ENCODE measurements at places on chromosomes 7 and 10. TPM values are rescaled to one million over a fixed set of nuclear protein-coding genes. Genes with fewer than 3 reads are reported as not detected.

- no peak for DNase-seq
These were observed 54.8 kb upstream of the BTRC start for GRCh38 chr10:101299211-101299610.

DNA sequence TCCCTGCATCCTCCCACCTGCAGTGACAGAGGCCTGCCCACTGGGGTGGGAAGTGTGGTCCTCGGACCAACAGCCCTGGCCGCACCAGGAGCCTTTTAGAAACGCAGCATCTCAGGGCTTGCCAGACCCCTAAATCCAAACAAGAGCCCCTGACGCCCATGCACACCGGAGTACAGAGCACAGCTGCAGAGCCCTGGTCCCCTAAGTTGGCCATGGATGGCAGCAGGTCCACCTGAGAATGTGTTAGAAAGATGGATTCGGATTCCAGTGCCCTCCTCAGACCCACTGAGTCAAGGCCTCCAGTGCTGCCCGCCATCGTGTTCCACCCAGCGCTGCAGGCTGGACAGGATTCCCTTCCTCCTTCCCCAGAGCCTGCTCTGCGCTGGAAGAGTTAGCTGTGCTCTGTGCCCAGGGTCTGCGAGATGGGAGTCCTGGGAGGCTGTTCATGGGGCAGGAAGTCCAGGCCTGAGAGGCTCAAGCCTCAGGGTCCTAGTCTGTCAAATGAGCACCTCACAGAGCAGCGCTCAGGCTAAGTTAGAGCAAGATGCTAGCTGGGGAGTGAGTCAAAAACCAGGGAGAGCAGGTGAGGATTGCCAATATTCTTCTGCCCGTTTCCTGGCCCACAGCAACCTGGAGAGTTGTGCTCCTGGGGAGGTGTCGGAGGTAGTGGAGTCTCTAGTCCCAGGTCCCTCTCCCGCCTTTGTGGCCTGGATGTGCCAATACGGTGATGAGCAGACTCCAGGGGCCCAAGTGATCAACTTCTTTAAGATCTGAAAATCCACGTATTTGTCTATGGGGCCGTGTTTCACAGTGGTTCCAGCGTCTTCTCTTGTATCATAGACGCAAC, 95.9 kb upstream of the GPR26 start:
- no peak for DNase-seq

- peak; percentile 57 for DNase-seq
These were observed 4.1 kb downstream of the FXYD4 start for GRCh38 chr10:43375401-43376020.

MNX1 gene
- not detected for total RNA-seq

DNA sequence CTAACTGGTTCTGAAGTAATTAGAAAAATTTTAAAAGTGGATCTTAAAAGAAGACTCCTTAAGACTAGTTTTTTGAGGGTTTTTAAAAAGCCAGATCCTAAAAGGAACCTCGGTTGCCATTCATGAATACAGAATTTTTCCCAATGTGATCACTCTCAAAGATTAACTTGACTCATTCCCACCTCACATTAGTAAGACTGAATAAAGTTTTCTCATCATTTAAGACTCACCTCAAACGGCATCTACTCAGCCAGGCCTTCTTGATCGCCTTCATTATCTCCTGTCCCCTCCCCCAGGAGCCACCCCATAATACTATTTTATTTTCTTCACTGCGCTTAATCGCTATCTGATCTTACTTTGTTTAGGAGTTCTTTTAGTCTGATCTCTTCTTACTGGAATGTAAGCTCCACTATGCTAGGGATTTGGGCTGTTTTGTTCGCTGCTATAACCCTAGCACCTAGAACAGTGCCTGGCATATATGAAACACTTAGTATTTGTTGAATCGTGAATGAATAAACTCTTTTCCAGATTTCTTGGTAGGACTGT, 55.9 kb upstream of the PCGF5 start:
- DNase-seq: no peak

- DNase-seq: no peak
These were observed 70.7 kb downstream of the MACC1 start for GRCh38 chr7:20146451-20146850.

GRCh38 chr10:89062861-89063260, 72.3 kb downstream of the FAS start:
- DNase-seq: no peak

CNTNAP2 gene
- total RNA-seq: 0.21 TPM

DNA sequence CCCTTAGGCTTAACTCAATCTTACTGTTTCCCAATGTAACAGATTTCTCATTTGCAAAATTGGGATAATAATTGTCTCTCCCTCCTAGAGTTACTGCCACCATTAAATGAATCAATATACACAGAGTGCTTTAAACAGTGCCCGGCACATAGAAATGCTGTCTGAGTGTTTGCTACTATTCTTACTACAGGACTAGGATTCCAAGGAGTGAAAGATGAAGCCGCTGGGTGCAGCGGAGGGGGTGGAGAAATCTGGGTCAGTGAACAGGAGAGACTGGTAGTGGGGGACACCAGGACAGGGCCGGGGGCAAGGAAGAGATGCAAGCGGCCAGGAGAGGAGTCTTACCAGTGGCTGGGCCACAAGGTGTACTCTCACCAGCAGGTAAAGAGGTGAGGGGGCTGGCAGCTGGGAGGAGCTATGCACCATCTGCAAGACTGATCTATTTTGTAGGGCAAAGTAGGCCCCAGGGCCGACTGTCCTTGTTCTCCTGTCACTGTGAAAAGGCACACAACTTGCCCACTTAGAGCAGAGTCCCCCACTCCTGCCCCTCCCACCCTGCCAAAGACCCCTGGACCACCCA, 18.5 kb upstream of the PRRT4 start:
- DNase-seq: no peak

DNA sequence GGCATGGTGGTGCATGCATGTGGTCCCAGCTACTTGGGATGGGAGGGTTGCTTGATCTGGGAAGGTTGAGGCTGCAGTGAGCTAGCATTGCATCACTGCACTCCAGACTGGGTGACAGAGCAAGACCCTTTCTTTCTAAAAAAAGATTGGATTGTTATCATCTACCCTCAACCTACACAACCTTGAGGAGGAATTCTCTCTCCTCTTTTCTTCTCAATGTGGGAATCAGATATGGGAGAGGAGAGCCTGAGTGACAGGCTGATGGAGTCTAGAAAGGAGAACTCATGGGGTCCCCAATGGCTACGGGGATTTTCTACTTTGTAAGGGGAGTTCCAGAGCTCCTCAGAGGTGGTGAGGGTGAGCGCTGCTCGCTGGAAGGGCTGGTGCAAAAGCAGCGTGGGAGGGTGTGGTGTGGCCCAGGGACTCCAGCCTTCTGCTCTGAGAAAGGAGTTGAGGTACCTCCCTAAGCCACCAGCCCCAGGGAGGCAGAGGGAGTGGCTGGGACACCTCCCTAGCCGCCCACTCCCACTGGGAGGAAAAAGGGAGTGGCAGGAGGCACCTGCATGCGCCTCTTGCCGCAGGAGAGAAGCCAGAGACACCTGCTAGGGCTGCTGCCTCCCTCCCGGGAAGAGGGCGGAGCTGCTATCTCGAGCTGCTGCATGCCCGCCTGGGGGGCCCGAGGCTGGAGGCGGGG, 48.4 kb downstream of the GATA3 start:
- DNase-seq: no peak

DNA sequence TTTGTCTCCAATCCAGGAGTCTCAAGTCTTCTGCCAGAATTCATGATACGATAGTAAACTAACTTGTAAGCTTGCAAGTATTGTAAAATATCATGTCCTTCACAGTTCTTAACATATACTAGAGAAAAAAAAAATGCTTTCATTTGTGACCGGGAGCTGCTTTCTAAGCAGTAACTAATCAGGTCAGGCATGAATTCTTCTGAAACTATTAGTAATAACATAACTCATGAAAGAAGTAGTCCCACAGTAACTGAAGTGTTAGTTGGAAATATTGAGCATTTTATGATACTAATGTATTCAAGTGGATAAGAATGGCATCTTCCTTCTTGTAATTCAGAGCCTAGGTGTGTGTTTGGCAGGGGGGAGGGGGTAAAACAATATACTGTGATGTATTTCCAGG, 665.6 kb downstream of the DNAJB9 start:
- DNase-seq: no peak

HOXA11 gene
- 16.6 TPM for total RNA-seq

DNA sequence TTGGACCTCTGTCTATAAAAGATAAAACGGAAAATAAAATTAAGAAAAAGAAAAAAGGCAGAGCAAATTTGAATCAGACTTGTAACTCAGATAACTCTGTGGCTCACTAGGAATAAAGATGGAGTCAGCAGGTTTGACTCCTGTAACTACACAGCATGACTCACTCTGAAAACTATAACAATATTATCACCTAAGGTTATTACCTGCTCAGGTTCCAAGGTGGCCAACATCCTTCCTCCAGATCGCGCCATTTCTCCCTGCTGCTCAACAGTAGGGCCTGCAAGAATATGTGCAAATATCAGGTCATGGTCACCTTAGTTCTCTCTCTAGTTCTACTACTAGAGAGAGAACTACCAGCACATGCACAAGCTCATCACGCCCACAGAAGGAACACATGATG, 30.0 kb downstream of the ALDH18A1 start:
- no peak for DNase-seq

MAT1A gene
- 0.75 TPM for total RNA-seq

DNA sequence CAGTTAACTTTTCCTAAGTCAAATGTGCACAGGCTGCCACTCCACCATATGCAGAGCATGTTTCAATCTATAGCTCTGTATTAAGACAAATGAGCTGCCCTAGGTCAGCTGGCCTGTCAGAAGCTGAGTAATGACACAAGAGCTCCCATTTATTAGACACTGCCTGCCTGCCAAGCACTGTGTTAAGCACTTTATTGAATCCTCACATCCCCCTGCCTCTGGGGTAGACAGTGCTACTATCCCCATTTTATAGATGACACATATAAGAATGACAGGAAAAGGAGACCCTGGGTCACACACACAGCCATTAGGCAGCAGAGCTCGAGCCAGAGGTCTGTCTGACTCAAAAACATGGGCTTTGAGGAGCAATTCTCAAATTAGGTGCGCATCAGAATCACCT, 179.8 kb upstream of the PDE1C start:
- DNase-seq: no peak

GRCh38 chr7:105636982-105637381, 55.7 kb upstream of the EFCAB10 start:
- DNase-seq: no peak

All from ureter (tissue), 1 donor.